ENCODE measurements at places on chromosomes 6 and 20. TPM values are rescaled to one million over a fixed set of nuclear protein-coding genes. Genes with fewer than 3 reads are reported as not detected.

Gene KHDC1L
- 0.14 TPM for polyA plus RNA-seq

Gene TFAP2D
- not detected for polyA plus RNA-seq

Gene OPN5
- not detected for polyA plus RNA-seq

Gene GMPR
- polyA plus RNA-seq = 1.2 TPM

Gene ETV7
- 2.4 TPM for polyA plus RNA-seq

Gene DEF6
- 3.3 TPM for polyA plus RNA-seq

Gene HDGFL1
- not detected for polyA plus RNA-seq

Gene RWDD2A
- polyA plus RNA-seq = 1.5 TPM

Gene HRH3
- 3.1 TPM for polyA plus RNA-seq

Gene IL17F
- not detected for polyA plus RNA-seq

Gene CYP24A1
- not detected for polyA plus RNA-seq

Gene IRAK1BP1
- polyA plus RNA-seq = 3.7 TPM

Gene GMEB2
- polyA plus RNA-seq = 19.1 TPM

Gene FKBP5
- 14.3 TPM for polyA plus RNA-seq

Gene ENPP1
- 6.9 TPM for polyA plus RNA-seq

Gene AKAP12
- 14.6 TPM for polyA plus RNA-seq

Gene TCEA2
- 66.0 TPM for polyA plus RNA-seq

Gene CBLN4
- polyA plus RNA-seq = 0.03 TPM

Data from H1 (cell line).